NCI-H446 (cell line): ENCODE measurements at places on chromosomes 7 and 10.

- DNase-seq = no peak
Measured at GRCh38 chr7:153151766-153152165, 392.2 kb downstream of the ACTR3B start.

GRCh38 chr10:113379091-113379490 is 173.8 kb upstream of the HABP2 start:
- DNase-seq = no peak

DNA sequence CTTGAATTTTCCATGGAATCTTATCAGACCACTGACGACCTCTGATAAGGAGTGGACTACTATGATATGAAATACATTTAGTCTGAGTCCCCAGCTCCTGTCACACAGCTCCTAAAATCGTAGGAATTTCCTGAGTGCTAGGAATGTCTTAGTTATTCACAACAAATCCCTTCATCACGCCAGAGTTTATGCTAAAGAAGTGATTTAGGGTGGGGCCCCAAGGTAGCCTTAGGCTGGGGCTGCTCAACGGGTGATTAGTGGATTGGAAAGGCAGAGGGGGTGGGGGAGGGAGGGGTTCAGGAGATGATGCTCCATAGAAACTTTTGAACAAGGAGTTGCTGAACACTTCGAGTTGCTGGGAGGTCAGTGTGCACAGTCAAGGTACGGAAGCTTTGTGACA is 7.0 kb upstream of the TET1 start:
- no peak for DNase-seq

DNA sequence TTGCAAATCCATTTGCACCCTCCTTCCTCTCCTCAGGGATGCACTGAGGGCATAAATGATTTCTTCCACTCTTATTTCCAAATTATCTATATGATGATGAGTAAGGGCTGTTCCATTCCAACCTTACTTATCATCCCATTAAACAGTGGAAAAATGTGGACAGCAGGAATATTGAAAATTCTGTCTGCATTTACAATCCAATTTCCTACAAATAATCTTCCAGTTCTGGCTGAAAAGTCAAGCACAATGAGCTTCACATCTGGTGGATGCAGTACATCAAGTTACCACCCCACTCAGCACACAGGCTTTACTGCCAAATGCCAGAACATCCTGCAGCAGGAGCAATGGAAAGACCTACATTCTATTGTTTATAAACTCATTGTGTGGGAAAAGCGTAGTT is 345.0 kb upstream of the STEAP1 start:
- DNase-seq = no peak

DNA sequence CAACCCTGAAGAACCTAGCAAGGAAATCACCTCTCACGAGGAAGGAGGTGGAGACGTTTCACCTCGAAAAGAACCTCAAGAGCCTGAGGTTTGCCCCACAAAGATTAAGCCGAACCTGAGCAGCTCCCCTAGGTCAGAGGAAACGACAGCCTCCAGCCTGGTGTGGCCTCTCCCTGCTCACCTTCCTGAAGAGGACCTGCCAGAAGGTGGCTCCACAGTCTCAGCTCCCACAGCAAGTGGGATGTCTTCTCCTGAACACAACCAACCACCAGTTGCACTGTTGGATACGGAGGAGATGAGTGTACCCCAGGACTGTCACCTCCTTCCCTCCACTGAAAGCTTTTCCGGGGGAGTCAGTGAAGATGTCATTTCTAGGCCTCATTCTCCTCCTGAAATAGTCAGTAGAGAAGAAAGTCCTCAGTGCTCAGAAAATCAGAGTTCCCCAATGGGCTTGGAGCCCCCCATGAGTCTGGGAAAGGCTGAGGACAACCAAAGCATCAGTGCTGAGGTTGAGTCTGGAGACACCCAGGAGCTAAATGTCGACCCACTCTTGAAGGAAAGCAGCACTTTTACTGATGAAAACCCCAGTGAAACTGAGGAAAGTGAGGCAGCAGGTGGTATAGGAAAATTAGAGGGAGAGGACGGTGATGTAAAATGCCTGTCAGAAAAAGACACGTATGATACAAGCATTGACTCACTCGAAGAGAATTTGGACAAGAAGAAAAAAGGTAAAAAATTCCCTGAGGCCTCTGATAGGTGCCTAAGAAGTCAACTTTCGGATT is 150.2 kb downstream of the LCOR start:
- DNase-seq = no peak

DNA sequence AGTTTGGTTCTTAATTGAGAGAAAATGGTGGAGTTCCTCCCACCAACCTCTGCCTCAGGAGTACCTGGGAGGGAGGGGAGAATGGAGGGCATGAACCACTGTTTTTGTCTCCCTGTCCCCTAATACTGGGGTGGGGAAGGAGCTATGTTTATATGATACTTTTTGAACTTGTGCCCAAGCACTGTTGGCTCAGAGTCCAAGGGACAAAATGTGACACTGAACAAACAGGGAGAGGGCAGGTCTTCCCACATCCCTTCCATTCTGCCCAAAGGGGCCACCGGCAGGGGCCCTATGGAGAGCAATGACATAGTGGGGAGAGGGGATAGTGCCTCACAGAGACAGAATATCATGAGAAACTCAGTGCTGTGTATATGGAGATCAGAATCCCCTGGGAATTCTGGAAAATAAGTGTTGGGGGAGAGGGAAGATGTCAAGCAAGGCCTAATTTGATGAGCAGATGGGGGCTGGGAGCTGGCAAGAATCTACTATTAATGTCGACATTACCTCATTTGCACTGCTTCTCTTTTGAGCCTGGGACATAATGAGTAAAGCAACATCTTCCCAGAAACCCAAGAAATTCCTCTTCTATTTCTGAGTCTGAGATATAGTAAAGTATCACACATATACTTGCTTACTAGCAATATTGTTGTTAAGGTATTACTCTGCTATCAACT is 180.6 kb downstream of the CYP26A1 start:
- DNase-seq = no peak

DNA sequence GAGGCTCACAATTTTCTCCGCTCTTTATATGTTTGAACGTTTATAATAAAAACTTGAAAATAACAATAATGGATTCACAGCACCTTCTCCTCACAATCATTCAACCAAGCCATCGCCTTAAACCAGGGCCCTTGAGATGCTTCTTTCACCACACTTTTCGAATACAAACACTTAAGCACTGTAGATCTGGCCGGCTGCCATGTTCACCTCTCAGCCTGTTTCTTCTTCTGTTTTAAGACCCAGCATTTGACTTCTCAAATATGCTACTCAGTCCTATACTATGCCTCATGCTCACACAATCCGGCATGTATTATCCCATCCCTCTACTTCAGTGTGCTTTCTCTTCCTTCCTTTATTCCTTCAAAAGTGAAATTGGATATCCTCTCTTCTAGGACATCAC is 280.6 kb downstream of the TFEC start:
- peak; percentile 2 for DNase-seq

DNA sequence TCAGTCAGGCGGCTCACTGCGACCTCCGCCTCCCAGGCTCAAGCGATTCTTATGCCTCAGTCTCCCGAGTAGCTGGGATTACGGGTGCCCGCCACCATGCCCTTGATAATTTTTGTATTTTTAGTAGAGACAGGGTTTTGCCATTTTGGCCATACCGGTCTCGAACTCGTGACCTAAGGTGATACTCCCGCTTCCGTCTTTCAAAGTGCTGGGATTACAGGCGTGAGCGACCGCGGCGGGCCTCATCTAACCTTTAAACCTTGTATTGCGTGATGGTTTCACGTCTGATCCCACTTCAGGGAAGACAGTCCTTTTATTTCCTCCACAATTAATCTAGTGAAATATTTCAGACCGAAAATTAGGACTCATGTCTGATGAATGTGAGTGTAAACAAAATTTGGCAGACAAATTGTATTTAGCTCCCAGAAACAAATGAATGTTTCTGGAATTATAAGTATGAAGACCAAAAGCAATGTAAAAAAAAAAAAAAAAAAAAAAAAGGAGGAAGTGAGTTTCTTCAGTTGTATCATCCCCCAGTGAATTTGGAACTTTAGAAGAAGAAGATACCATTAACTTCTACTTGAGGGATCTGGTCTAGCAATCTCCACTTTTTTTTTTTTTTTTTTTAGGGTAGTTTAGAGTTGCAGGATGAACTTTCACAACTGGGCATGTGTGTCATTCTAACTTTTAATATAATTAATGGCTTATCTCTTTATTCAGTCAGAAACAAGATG is 1.6 kb downstream of the NUP42 start:
- DNase-seq = no peak

- DNase-seq = no peak
Measured at GRCh38 chr7:40876601-40877000, 741.8 kb downstream of the SUGCT start.

DNA sequence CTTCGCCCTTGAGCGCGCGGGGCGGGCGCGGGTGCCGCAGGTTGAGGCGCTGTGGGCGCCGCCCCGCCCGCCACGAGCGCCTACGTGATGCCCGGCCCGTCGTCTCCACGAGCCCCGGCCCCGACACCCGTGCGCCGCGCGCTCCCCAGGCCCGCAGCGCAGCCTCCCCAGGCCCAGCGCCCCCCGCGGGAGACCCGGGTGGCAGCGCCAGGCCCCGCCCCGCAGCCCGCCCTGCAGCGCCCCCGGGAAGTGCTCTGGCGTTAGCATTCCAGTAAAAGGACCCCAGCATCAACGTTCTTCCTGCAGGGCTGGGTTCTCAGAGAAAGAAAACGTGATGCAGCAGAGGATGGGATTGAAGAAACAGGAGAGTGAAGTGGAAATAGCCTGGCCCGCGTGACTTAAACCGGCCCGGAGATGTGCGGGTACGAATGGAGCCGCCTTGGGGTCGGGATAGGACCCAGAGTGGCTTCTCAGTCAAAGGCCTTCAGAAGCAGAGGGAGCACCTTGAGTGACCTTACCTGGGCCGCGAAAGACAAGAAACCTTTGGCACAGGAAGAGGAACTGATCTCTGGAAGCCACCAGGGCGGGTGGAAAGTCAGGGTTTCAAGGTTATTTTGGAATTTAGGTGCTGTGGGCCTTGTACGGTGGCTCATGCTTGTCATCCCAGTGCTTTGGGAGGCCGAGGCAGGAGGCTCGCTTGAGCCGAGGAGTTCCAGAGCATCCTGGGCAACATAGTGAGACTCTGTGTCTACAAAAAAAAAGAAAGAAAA is 1.8 kb downstream of the PFKP start:
- DNase-seq = peak; percentile 27

GRCh38 chr10:29323367-29323766 is 34.5 kb downstream of the LYZL1 start:
- no peak for DNase-seq

DNA sequence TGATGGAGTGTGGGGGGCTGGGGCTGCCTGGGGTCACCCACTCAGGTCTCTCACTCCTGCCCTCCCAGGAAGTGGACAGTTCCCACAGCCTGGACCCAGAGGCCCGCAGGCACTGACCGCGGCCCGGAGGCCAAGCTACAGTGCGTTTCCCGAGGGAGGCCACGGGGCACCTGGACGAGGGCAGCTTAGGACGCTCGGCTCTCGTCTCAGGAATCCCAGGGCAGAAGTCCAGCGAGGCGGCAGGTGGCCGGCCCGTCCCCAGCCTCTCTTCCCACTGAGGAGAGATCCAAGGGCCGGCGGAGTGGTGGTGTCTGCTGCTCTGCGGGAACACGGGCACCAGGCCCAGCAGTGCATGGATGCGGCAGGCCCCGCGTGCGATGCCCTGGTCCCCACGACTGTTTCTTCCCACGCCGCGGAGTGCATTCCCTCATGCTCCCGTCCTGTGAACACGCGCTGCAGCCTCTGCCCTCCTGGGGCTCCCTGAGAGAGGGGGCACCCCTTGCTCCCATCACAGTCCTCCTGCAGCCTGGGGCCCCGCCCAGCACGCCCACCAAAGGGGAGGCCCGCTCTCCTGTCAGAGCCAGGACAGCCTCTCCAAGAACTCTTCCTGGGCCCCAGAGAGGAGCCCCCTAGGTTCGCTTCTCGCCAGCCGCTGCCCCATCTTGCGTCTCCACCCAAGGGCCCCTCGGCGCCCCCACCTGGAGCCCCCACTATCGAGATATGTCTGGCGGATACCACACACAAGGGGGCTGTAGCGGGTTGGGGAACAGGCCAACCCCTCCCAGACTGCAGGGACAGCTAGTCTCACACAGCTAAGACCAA is 24.3 kb upstream of the GPR146 start:
- DNase-seq = no peak

GRCh38 chr10:91797048-91797690 is 1.1 kb upstream of the TNKS2 start:
- no peak for DNase-seq

GRCh38 chr7:131955679-131956078 is 399.3 kb upstream of the PODXL start:
- no peak for DNase-seq

DNA sequence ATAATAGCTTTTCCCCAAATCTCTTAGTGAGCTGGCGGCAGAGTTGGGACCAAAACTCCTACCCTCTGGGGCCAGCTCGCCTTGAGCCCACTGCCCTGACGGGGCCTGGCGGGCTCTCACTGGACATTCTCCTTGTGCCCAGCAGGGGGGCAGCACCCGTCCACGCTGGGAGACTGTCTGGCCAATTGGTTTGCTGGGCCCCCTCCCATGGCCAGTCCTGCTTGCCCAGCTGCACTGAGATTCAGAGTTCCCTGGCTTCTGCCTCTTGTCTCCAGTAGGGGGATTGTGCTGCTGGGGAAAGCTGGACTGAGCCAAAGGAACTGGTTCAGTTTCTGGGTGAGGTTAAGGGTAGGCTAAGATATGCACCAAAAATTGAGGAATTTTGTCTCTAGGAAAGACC is 59.8 kb downstream of the RAMP3 start:
- DNase-seq = no peak

DNA sequence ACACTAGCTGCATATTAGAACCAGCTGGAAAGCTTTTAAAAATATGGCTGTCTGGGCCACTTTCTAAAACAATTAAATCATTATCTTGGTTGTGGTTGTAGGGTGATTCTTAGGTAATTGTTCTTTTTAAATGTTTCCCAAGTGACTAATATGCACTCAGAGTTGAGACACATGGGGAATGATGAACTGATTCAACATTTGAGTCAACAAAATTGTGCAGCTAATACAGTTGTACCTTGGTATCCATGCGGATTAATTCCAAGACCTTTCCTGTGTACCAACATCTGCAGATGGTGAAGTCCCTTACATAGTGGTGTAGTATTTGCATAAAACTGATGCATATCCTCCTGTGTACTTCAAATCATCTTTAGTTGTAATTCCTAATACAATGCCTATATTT is 242.2 kb downstream of the ATRNL1 start:
- no peak for DNase-seq

DNA sequence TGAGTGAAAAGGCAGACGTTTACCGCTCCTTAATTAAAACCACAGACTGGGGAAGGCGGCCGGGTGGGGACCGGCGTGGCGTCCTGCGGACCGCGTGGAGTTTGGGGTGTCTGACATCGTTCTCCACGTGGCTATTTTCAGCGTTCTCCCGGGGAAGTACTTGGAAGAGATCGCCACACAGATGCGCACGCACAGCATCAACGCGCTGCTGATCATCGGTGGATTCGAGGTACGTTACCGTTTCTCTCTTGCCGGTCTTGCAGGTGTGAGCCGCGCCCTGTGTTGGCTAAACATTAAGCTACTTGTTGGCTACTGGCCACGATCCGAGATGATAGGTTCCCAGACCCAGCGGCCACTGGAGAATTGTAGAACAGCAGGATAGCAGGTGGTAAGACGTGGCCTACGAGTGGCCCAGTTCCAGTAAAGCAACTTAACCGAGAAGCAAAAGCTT is 51.3 kb downstream of the PFKP start:
- no peak for DNase-seq

GRCh38 chr7:39016609-39017008 is 38.9 kb downstream of the POU6F2 start:
- DNase-seq = no peak
